Panc1 (cell line): ENCODE measurements at places on chromosomes 6 and 20. TPM values are rescaled to one million over a fixed set of nuclear protein-coding genes. Genes with fewer than 3 reads are reported as not detected.

The THEMIS gene
- 0.05 TPM for total RNA-seq

The TNFAIP3 gene
- 15.0 TPM for total RNA-seq

The SCUBE3 gene
- total RNA-seq = 1.6 TPM

The TCEA2 gene
- 38.5 TPM for total RNA-seq

The TNFRSF6B gene
- total RNA-seq = not detected

The RPS18 gene
- total RNA-seq = 1,987 TPM

- no peaks in the 10 kb centered on the region for H3K27me3 ChIP-seq
- no peaks in the 10 kb centered on the region for H3K36me3 ChIP-seq
- no peak overlapping the region for H3K4me3 ChIP-seq
- DNase-seq = no peak
- no peaks in the 10 kb centered on the region for H3K4me1 ChIP-seq
Measured at GRCh38 chr6:40138273-40138720, 204.0 kb upstream of the MOCS1 start.

DNA sequence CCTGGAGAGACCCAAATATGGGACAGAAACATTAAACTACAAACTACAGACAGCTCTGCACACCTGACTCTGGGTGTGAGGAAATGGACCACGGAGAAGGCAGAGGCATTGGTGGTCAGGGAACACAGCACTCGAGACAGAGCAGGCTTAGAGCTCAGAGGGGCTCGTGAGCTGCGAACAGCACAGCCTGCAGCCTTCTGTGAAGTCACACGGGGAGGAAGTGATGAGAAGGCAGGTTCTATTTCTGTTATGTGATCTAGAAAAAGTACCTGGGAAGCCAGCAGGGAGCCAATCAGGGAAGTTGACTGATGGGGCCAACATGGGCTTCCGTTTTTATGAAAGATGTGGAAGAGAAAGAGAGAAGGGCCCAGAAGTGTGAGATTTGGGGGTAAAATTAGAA, 88.9 kb upstream of the SNAP25 start:
- H3K27ac ChIP-seq = no peak overlapping the region
- no peak for DNase-seq
- no peak overlapping the region for H3K4me3 ChIP-seq
- no peaks in the 10 kb centered on the region for H3K36me3 ChIP-seq
- H3K27me3 ChIP-seq = no peaks in the 10 kb centered on the region

GRCh38 chr6:162109480-162110050, 618.0 kb downstream of the PRKN start:
- H3K4me3 ChIP-seq = no peak overlapping the region
- H3K4me1 ChIP-seq = no peaks in the 10 kb centered on the region
- no peak overlapping the region for H3K27ac ChIP-seq
- H3K36me3 ChIP-seq = no peaks in the 10 kb centered on the region

DNA sequence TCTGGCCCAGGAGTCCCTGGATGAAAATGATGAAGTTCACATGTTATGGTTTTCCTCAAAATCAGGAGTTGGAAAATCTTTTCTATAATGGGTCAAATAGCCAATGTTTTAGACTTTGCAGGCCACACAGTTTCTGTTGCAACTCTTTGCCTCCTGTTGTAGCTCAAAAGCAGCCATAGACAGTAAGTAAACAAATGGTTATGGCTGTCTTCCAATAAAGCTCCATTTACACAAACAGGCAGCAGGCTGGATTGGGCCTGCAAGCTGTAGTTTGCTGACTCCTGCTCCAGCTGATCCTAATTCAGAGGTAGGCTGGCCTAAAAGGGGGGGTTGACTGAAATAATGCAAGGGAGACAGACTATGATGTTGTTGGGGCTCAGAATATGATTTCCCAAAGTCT, 33.0 kb downstream of the METTL24 start:
- H3K27ac ChIP-seq = no peak overlapping the region
- H3K27me3 ChIP-seq = no peaks in the 10 kb centered on the region
- DNase-seq = no peak

- DNase-seq = no peak
- no peak overlapping the region for H3K27ac ChIP-seq
- no peaks in the 10 kb centered on the region for H3K36me3 ChIP-seq
- no peak overlapping the region for H3K4me3 ChIP-seq
Measured at GRCh38 chr20:3315136-3315535, 76.1 kb upstream of the SLC4A11 start.
